ENCODE measurements at places on chromosomes 7 and 10.

- no peak for DNase-seq
Measured at GRCh38 chr7:92695308-92696261, 105.4 kb upstream of the FAM133B start.

GRCh38 chr7:103547451-103548284 is 101.7 kb upstream of the SLC26A5 start:
- no peak for DNase-seq

DNA sequence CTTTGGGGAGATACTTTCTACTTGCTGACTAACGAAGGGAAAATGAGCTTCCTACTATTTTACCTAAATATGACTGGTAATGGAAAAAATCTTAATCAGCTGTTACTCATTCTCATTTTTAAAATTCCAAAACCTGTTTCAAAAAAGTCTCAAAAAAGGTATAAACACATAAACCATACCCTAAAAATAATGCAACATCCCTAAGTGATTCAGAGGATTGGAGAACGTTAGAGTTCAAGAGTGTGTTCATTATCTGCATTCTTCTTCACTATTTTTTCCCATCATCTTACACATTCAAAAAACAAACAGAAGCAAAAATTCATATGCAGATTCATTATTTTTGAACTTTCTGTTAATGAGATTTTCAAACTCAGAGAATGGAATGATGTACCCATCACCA is 150.4 kb upstream of the GNAI1 start:
- DNase-seq, result no peak

- no peak for DNase-seq
Measured at GRCh38 chr7:80781146-80781545, 137.7 kb downstream of the SEMA3C start.

DNA sequence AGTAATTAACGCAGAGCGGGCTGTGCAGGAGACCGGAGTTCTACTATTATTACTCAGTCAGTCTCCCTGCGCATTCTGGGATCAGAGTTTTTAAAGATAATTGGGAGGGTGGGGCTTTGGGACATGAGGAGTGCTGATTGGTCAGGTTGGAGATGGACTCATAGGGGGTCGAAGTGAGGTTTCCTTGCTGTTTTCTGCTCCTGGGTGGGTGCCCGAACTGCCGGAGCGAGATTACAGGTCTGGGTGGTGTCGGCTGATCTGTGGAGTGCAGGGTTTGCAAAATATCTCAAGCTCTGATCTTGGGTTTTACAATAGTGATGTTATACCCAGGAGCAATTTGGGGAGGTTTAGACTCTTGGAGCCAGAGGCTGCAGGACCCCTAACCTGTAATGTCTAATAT is 3.9 kb upstream of the LRRC27 start:
- no peak for DNase-seq

DNA sequence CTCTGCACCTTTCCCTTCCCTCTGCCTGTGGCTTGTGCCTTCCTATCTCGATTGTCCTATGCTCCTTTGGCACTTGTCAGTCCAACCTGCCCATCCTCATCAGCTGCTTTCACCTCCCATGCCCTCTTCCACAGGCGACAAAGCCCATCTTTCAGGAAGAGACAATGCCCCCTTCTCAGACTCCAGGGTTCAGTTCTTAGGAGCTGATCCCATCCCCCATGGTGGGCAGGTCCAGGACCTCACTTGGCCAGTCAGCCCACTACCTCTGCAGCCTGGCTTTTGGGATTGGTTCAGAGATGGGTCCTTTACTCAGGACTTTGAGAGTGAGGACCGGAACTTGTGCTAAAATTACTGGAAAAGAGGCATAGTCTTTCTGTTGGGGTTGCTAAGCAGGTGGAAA is 74.0 kb upstream of the NANOS1 start:
- no peak for DNase-seq

- DNase-seq, result no peak
Measured at GRCh38 chr10:68096913-68097516, 12.3 kb upstream of the MYPN start.

DNA sequence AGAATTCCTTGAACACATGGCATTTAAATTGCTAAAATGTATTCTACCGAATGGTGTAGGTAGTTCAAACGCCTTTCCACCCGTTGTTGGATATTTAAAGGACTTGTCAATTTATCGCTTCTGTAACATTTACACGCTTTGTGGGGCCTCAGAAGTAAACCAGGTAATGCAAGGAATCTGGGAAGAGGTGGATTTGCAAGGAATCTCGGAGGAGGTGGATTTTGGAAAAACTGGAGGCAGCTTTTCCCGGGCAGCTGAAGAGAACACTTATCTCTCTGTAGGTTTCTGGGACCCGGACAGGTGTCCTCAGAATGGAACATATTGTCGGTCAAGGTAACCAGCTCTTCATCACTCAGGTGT is 592 bp upstream of the MAPK8 start:
- no peak for DNase-seq

DNA sequence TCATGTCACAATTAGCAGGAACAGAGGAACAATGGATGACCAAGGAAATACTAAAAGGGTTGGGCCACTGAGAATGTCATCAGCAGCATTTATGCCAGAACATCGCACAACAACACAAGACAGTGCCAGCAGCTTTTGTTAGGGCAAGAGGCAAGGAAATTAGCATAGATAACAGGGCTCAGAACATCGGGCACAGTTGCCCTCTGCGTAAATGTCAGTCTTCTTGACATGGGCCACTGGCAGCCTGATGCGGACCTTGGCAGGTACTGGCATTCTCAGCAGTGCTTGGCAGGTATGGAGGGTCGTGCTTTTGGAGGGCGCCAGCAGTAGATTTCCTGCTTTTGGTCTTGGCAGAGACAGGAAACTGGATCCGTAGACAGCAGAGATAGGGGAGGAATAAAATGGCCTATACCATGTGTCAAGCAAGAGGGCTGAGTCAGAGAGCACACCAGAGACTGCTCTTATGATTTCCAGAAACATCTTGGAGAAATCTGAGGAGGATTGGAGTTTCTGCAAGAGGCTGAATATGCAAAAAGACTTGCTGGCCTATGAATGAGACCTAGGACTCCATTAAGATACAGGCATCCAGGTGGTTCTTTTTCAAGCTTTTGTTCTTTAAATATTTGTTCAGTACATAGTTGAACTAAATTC is 371.5 kb upstream of the MTPN start:
- DNase-seq, result no peak

DNA sequence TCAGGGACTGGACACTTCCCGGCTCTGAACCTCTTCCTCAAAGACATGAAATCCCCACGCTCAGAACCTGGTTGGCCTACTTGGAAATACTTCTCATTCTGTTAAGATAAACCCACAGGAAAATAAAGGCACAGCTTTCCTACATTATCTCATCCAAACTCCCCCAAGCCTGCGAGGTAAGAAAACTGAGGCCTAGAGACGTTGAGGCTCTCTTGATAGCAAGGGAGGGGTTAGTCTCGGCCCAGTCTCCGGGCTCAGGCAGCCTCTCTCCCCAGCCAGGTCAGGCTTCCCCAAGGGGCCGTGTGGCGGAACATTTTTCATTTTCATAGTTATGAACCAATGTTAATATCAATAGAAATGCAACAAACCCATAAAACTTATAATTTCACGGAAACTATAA is 4.6 kb upstream of the EIF3B start:
- no peak for DNase-seq

DNA sequence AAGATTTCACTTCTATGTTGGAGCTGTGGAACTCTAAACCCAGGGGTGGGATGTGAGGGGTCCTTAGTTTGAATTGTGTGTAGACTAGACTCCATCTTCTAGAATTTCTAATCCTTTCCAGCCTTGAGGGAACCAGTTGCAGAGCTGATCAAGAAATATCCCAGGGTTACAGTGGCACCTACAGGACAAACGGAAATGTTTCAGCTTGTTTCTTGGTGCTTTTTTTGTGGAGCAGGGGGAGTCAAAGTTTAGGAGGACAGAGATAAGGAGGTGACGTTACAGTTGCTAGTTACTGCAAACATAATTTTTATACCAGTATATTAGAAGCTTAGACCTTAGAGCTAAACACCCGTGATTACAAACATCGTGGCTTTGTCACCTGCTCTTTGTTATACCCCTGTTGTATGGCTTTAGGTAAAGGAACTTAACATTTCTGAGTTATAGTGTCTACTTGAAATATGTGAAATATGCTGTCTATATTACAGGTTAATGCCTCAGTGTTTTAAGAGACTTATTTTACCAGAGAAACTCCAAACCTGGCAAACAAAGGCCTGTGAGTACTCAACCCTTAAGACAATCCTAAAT is 84.5 kb upstream of the DYNC1I1 start:
- no peak for DNase-seq

GRCh38 chr10:131195558-131196159 is 115.9 kb downstream of the TCERG1L start:
- DNase-seq, result no peak

GRCh38 chr7:124074007-124074406 is 41.1 kb upstream of the TMEM229A start:
- no peak for DNase-seq

- DNase-seq, result no peak
Measured at GRCh38 chr10:90960355-90960814, 39.5 kb upstream of the ANKRD1 start.

- no peak for DNase-seq
Measured at GRCh38 chr7:128137181-128137580, 103.9 kb upstream of the LEP start.

GRCh38 chr10:14926061-14926470 is 27.8 kb downstream of the DCLRE1C start:
- no peak for DNase-seq

GRCh38 chr10:63373176-63373575 is 92.6 kb downstream of the JMJD1C start:
- no peak for DNase-seq

DNA sequence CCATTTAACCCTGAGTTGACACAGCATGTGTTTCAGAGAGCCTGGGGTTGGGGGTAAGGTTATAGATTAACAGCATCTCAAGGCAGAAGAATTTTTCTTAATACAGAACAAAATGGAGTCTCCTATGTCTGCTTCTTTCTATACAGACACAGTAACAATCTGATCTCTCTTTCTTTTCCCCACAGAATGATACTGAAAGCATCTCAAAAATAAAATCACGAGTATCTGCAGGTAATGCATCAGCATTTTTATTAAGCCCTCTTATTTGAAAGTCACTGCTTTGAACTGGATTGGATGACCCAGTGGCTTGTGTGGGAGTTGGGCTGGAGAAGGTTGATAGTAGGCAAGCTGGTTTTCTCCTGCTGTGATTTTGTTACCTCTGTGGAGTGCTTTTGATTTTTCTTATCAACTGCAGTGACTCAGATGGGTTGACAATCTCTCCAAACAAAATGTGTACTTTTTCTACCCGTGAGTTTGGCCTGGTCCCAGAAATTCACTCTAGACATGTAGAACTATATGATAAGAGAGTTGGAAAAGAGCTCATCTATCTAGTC is 253.5 kb upstream of the PRKCQ start:
- DNase-seq, result no peak

- no peak for DNase-seq
Measured at GRCh38 chr10:71081912-71082311, 130.5 kb upstream of the UNC5B start.

GRCh38 chr7:122310119-122311021 is 5.8 kb upstream of the FEZF1 start:
- no peak for DNase-seq

DNA sequence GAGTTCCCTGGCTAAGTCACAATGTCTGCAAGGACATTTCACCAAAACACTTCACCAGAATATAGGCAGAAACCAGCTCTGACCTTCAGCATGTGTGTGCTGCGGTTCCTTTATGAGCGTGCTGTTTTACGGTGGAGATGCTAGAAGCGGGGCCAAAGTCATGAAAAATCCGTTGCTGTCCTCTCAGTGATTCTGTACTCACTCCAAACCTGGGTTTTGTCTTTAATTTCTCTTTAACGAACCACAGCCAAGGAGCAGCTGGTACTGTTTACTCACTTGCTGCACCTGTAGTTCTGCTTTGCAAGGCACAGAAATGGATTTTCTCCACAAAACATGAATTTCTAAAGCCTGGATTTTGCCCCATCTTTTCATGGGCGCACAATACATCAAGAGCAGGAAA is 639.9 kb downstream of the PHTF2 start:
- DNase-seq, result no peak

- DNase-seq, result no peak
Measured at GRCh38 chr7:10128748-10129147, 844.9 kb upstream of the PHF14 start.
